Osteocyte (in vitro differentiated cells): ENCODE measurements at places on chromosomes 1 and 21. TPM values are rescaled to one million over a fixed set of nuclear protein-coding genes. Genes with fewer than 3 reads are reported as not detected.

The VWA5B1 gene
- total RNA-seq = not detected in 2 replicates

DNA sequence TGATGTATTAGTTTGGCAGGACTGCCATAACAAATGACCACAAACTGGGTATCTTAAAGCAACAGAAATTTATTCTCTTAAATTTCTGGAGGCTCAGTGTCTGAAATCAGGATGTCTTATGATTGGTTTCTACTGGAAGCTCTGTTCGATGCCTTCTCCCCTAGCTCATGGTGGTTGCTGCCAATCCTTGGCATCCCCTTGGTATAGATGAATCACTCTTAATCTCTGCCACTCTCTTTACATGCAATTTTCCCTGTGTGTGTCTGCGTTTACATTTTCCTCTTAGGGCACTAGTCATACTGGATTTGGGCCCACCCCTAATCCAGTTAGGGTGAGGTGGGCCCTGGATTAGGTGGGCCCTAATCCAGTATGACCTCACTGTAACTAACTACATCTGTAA, 54.7 kb upstream of the MPC2 start:
- no peak for DNase-seq
- H3K27me3 ChIP-seq = no peaks in the 10 kb centered on the region
- H3K4me3 ChIP-seq = no peak overlapping the region
- no peak overlapping the region for H3K27ac ChIP-seq
- no peaks in the 10 kb centered on the region for H3K4me1 ChIP-seq

The CXADR gene
- total RNA-seq = 0.05 and 0.11 TPM in 2 replicates

DNA sequence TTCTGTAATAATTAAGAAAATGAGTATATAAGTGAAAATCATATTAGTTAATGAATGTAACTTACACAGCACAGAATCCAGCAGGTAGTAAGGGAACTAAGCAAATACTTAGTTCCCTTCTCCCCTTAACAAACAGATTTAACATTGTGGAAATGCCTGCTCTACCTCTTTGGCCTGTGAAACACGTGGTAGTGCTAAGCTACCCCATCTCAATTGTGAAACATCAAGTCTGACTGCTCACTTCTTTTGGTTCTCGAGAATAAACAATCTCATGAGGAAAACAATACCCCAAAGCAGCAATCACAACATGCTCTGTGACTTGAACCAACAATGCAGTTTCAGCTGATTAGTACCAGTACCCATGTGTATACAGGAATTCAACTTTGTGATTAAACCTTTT, 4.7 kb downstream of the MYSM1 start:
- H3K27me3 ChIP-seq = no peaks in the 10 kb centered on the region
- no peak for DNase-seq
- no peak overlapping the region for H3K27ac ChIP-seq
- H3K36me3 ChIP-seq = peaks cover 31% of the 10 kb centered on the region
- no peak overlapping the region for H3K4me3 ChIP-seq

DNA sequence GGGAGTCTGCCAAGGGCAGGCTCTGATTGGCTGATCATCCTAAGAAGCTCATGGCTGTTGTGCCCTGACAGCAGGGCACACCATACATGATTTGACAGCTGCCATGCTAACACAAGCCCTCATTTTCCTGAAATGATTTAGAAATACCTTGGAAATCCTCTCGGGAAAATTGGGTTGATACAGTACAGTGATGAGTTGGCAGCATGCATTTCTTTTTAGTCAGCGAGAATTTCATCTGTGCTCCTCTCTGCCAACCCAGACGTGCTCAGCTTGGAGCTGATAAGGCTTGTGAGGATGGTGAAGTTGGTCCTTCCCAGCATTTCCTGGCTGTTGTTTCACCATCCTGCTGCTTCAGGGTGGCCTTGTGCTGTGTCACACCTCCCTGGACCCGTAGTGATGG, 22.6 kb upstream of the KCNQ4 start:
- no peak overlapping the region for H3K27ac ChIP-seq
- peaks cover 24% of the 10 kb centered on the region for H3K4me1 ChIP-seq
- H3K4me3 ChIP-seq = no peak overlapping the region
- H3K36me3 ChIP-seq = peaks cover 52% of the 10 kb centered on the region
- DNase-seq = no peak
- no peaks in the 10 kb centered on the region for H3K27me3 ChIP-seq

GRCh38 chr1:57072401-57073110, 106.7 kb upstream of the C8B start:
- H3K36me3 ChIP-seq = no peaks in the 10 kb centered on the region
- H3K4me1 ChIP-seq = no peaks in the 10 kb centered on the region
- no peak for DNase-seq
- no peak overlapping the region for H3K27ac ChIP-seq
- peaks cover 7% of the 10 kb centered on the region for H3K27me3 ChIP-seq
- H3K4me3 ChIP-seq = no peak overlapping the region

GRCh38 chr1:21935393-21935804, 1.7 kb downstream of the HSPG2 start:
- H3K36me3 ChIP-seq = peaks cover 1% of the 10 kb centered on the region
- no peaks in the 10 kb centered on the region for H3K27me3 ChIP-seq
- peaks cover 86% of the 10 kb centered on the region for H3K4me1 ChIP-seq
